ENCODE measurements at places on chromosomes 13 and 19.

DNA sequence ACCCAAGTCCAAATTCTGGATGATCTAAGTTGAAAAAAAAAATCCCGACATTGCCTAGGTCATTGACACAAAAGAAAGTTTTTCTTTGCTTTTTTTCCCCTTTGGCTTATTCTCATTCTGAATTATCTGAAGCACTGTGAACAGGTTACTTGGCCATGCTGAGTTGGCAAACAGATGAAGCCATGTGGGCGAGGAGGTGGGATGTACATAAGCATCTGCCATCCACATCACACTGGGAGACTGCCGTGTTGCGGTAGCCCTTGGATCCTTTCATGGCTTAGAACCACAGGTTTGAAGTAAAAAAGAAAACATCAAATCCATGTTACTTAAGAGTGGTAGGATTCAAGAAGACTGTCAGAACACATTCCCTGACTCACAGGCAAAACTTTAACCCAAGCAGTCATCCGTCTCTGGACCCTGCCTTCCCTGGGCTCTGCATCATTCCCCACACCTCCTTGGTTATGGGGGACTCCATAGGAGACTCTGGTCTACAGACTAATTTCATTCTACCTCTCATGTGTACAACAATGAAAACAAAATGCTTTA lies 242.5 kb upstream of the SERP2 start:
- no peak for DNase-seq

GRCh38 chr13:76756451-76756850 lies 129.8 kb downstream of the KCTD12 start:
- DNase-seq = no peak

DNA sequence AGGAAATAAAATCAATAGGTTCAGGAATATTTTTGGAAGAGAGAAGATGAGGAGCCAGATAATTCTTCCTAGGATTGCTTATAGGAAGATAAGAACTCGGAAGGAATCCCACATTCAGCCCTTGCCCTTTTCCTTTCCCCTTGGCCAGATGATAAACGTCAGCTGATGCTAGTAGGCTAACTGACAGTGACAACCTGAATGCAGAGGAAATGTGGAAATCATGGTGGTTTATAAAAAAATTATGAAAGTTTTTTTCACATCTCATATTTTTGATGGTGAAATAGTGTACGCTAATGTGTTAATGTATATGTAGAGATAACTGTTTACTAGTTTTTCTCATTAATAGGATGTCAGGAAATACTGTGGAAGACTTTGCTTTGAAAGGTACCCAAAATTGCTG lies 56.9 kb downstream of the EDNRB start:
- DNase-seq = no peak

DNA sequence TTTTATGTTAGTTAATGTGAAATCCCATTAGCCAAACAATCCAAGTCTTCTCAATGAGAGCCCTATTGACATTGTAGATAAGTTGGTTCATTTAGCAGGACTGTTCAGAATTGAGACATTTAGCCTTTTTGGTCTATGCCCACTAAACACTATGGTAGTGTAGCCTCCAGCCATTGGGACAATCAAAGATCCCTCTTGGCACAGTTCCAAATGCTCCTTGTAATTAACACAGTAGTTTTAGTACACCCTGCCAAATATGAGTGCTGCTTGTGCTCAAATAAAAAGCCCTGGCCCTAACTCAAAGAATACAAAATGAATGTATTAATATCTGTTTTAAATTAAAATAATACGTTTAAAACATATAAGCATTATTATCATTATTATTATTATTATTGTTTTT lies 15.4 kb upstream of the FAM216B start:
- no peak for DNase-seq

GRCh38 chr13:48531416-48532255 lies 1.2 kb downstream of the RCBTB2 start:
- DNase-seq = no peak

DNA sequence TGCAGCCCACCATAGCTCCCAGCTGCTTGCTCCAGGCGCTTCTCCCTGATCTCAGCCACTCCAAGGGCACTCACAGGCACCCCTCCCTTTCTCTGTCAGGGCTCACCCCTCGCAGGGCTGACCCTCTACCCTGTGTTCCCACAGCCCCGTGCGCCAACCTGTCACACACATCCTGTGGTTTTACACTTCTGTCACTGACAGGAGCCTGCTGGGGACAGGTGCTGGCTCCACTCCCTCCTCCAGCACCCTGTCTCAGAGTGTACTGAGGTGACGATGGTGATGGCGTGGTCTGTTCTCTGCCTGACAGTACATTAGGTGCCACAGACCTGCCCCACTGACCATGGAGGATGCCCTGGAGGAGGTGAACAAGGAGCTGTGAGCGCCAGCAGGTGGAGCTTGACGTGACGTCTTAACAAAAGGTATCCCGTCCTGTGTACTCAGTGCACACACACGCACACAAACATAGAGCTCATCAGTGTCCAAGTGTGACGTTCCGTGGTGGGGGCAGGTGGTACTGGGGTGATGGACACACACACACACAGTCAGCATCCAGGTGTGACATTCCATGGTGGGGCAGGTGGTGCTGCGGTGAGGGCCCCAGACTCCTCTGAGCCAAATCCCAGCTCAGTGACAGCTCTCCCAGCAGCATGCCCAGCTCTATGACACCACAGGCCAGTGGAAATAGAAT lies 20.9 kb downstream of the C19orf44 start:
- DNase-seq = no peak

DNA sequence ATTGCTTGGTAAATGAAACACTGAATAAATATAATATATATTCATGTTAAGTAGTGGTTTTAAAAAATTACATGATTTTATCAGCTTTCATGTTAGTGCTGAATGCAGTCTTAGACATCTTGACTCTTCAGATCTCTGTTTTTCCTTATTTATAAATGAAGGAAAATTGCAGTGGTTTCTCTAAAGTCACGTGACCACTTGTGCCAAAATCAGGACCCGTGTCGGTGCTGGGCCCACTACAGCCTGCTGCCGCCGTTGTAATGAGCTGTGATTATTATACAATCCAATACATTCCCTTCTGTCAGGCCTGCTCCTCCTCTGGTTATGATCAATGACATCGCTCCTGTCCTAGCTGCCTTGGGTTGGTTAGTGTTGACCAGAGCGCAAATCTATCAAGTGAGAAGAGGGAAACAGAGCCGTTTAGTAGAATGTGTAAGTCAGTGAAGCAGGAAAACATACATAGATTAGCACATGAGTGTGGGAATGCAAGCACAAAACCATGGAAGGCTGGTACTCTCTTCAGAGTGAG lies 88.2 kb downstream of the AKAP11 start:
- no peak for DNase-seq

DNA sequence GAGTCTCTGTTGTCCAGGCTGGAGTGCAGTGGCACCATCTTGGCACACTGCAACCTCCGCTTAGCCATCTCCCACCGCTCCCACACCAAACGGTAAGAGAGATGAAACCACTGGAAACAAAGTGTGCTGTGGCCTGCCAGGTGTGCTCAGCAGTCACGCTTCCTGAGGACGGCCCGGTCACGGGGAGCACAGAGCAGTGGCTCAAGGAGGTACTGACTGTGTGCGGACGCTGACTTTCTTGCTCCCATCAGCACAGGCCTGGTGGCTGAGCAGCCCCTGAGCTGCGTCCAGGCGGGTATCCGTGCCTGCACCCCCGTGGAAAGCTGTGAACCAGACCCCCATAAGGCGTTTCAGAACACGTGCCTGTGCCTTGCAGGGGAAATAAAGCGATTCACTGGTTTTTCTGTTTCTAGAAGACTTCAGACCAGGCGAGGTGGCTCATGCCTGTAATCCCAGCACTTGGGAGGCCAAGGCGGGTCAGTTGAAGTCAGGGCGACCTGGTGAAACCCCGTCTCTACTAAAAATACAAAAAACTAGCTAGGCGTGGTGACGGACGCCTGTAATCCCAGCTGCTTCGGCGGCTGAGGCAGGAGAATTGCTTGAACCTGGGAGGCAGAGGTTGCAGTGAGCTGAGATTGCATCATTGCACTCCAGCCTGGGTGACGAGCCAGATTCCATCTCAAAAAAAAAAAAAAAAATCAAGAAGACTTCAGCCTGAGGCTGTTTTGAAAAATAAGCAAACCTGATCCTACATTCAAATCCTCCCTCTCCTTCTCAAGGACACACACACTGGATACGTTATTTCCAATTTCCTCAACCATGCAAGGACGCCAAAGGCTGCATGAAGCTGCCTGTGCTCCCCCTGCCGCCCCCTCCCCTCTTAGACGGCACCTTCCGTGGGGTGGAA lies 25.5 kb downstream of the ADPRHL1 start:
- no peak for DNase-seq

DNA sequence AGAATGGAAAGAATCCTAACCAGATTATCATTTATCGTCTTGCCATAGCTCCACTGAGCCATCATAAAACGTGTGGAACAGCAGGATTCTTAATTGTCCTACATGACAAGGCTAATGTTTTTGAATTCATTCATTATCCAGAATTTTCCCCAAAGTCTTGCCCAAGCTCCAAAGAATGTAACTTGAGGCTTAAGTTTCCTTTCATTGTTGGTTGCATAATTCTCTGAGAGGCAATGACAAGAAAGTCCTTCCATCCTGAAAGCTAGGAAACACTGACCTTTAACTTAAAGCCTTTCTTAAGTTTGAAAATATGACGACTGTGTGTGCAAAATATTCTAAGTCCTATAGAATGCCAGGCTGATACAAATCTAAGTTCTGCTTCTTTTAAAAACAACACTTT lies 546.1 kb downstream of the SUCLA2 start:
- DNase-seq = no peak

DNA sequence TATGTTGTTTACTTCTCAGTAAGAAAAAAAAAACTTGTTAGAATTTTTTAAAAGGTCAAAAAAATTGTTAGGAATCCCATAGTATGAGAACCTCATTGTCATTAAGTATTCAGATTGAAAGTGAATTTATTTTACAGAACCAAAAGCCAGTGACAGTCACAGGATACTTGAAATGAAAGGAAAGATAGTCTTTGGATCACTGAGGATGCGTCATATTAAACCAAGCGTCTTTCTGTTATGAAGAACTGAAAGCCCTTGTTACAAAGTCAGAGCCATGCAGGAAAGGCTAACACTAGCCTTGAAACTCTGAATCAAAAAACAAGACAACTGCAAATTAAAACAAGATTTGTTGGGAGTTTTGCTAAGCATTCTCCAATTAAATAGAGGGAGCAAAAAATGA lies 1348.0 kb upstream of the SLC10A2 start:
- no peak for DNase-seq

GRCh38 chr19:4684312-4685095 lies 14.4 kb upstream of the MYDGF start:
- DNase-seq = no peak

DNA sequence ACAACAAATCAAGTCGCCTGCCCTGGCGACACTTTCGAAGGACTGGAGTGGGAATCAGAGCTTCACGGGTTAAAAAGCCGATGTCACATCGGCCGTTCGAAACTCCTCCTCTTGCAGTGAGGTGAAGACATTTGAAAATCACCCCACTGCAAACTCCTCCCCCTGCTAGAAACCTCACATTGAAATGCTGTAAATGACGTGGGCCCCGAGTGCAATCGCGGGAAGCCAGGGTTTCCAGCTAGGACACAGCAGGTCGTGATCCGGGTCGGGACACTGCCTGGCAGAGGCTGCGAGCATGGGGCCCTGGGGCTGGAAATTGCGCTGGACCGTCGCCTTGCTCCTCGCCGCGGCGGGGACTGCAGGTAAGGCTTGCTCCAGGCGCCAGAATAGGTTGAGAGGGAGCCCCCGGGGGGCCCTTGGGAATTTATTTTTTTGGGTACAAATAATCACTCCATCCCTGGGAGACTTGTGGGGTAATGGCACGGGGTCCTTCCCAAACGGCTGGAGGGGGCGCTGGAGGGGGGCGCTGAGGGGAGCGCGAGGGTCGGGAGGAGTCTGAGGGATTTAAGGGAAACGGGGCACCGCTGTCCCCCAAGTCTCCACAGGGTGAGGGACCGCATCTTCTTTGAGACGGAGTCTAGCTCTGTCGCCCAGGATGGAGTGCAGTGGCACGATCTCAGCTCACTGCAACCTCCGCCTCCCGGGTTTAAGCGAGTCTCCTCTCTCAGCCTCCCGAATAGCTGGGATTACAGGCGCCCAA lies at the start of gene LDLR:
LDLR (plus strand) TSS at position 210 of the 760 bp plus-strand sequence; CDS start at position 296, 86 bp downstream.
- DNase-seq = peak; percentile 49

DNA sequence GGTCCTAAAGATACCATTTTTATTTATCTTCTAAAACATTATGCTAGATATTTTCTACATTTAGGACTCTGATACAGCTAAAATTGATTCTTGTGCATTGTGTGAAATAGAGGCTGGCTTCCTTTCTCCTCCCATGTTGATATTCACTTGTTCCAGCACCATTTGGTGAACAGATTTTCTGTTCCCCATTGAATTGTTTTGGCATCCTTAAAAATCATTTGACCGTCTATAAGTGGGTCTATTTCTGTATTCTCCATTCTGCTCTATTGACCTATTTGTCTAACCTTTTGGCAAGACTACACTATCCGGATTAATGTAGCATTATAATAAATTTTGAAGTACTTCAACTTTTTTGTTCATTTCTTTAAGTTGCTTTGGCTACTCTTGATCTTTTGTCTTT lies 2689.2 kb downstream of the PCDH9 start:
- no peak for DNase-seq

GRCh38 chr13:95573221-95573620 lies 20.7 kb downstream of the CLDN10 start:
- no peak for DNase-seq

GRCh38 chr13:110617321-110618072 lies 2.2 kb downstream of the NAXD start:
- no peak for DNase-seq

GRCh38 chr19:28292822-28293500 lies 920.0 kb downstream of the UQCRFS1 start:
- no peak for DNase-seq

- no peak for DNase-seq
Observed at GRCh38 chr19:43534816-43535761, 2.1 kb downstream of the ZNF575 start.

DNA sequence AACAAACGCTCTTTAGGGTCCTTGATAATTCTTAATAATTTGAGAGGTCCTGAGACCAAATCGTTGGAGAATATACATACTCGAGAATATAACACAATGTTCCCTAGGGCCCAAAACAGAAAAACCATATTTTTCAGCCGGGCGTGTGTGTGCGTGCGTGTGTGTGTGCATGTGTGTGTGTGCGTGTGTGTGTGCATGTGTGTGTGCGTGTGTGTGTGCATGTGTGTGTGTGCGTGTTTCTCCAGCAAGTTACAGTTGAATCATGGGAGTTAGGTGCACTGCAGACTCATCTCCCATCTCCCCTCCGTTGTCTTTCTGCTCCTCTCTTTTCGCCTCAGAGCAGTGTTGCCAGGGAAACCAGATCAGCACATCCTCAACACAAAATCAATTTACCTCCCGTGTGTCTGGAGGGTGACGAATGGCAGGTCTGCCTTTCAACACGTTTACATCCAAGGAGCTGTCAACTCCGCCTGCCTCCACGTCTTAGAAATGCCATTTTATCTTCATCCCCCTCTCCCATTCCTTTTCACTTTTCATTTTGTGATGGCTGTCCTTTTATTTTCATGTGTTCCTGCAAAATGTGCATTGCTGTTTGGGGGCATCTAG lies 8.3 kb upstream of the PNMA8B start:
- no peak for DNase-seq

GRCh38 chr13:35489050-35489449 lies 12.6 kb upstream of the MAB21L1 start:
- no peak for DNase-seq

GRCh38 chr13:21149568-21149967 lies 26.8 kb downstream of the SKA3 start:
- DNase-seq = no peak
